ENCODE measurements at places on chromosomes 2 and 18.
A peak's percentile ranks its signal among the peaks of the same experiment; 100 is the strongest.

- no peak for DNase-seq
Measured at GRCh38 chr2:64467096-64467843, 13.3 kb downstream of the LGALSL start.

DNA sequence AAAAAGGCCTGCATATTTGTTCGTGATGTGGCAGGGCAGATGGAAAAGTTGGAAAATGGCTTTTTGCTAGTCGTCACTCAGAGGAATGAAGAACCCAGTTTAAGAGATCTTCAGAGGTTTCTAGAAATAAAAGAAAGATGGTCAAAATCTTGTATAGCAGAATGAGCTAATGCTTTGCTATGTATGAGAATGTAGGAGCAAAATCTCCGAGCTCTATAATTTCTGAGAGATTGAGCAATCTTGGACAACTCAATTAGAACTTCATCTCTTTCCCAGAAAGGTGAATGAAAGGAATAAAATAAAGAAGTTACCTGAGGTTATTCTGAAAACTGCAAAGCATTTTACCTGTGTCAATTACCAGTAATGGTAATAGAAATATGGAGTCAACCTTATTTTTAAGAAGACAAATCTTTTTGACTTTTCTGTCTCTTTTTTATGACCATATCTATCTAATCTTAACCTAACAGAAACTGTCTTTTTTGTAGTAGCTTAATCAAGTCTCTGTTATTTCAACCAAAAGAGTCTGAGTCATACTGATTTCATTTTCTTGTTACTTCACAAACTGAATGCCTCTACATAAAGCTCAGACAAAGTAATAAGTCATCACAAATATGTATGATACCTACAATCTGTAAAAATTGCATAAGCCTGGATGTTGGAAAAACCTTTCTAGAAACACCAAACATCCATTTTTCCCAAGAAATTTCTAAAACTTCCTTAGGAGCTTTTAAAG lies 32.5 kb downstream of the CCDC68 start:
- DNase-seq = no peak

GRCh38 chr18:45998244-45998643 lies 31.1 kb upstream of the EPG5 start:
- peak; percentile 36 for DNase-seq

DNA sequence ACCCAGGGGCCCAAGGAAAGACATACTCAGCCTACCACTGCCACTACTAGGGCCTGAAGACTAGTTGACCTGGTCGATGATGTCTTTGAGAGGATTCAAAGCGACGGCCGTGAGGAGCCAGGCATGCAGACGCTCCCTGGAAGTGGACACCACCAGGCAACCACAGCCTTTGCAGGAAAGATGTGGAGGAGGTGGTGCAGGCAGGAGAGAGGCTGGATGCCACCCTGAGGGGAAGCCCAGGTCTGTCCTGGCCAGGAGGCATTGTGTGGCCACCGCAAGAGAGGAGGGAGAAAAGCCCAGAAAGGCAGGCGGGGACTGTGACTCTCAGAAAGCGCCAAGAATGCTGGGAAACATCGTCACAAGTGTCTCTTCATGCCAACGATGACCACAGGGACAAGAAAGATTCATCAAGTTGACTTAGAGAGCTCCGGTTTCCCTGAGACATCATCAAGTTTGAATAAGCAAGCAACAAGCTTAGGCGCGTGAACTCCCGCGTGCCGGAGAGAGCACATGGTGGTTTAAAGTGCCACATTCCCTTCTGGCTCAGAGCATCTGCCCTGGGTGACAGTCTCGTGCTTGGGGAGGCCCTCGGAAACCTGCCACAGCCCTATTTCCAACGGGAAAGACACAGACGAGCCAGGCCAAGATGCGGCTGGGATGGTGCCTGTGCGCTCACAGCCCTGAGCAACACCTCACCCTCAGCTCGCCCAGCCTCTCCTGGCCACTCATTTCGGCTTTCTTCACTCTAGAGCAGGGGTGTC lies 464.5 kb upstream of the SALL3 start:
- no peak for DNase-seq

DNA sequence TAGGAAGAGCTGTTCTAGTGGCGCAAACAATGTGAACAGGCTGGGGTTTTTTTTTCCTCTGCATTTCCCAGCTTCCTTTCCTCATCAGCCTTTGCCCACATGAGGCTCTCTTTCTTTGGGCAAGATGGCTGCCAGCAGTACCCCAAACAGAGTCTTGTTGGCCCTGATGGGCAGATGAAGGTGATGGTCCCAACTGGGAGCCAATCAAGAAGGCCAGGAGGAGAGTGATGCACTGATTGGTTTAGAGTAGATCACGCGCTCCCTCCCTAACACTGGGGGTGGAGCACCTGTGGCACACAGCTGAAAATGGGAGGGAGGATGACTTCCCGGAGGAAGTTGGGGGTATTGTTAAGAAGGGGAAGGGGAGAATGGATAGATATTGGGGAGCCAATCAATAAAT lies 96.3 kb upstream of the FZD7 start:
- no peak for DNase-seq

- no peak for DNase-seq
Measured at GRCh38 chr2:120442541-120442922, 96.6 kb downstream of the INHBB start.

- no peak for DNase-seq
Measured at GRCh38 chr2:109202486-109202885, 73.5 kb downstream of the SH3RF3 start.

GRCh38 chr2:136356125-136357006 lies 238.4 kb upstream of the CXCR4 start:
- no peak for DNase-seq

- DNase-seq = no peak
Measured at GRCh38 chr2:50018921-50019320, 864.6 kb upstream of the FSHR start.

DNA sequence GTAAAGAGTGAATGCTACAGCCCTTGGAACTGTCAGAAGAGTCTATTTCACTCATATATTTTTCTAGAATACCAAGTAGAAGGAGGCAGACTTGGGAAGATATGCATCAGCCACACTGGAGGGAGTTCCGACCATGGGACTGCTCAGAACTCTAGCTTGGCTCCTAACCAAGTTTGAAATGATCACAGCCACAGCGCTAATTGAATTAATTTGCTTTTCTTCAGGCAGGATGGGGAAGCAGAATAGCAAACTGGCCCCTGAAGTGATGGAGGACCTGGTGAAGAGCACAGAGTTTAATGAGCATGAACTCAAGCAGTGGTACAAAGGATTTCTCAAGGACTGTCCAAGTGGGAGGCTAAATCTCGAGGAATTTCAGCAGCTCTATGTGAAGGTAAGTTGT lies 51.4 kb downstream of the VSNL1 start:
- DNase-seq = no peak
